ENCODE measurements at places on chromosomes 12 and 14.

DNA sequence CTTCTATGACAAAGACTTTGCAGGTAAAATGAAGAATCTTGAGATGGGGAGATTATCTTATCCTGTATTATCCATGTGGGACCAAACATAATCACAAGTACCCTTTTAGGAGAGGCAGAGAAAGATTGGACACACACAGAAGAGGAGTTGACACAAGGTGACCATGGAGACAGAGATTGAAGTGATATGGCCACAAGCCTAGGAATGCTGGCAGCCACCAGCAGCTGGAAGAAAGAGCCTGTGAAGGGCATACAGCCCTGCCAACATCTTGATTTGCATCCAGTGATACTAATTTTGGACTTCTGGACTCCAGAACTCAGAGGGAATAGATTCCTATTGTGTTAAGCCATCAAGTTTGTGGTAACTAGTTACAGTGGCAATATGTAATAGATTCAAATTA, 78.1 kb downstream of the RPS29 start:
- DNase-seq: no peak

DNA sequence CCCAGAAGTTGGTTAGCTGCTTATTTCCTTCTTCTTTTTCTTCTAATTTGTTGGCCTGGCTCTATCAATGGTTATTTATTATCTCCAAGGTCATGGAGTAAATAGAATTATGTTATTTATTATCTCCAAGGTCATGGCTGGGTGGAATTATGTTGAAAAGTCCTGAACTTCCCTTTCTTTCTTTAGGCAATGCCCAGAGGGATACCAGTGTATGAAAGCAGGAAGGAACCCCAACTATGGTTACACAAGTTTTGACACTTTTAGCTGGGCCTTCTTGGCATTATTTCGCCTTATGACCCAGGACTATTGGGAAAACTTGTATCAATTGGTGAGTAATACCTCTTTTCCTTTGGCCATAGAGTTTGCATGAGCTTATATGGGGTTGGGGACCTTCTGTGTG, 111.6 kb downstream of the SCN8A start:
- DNase-seq: no peak

DNA sequence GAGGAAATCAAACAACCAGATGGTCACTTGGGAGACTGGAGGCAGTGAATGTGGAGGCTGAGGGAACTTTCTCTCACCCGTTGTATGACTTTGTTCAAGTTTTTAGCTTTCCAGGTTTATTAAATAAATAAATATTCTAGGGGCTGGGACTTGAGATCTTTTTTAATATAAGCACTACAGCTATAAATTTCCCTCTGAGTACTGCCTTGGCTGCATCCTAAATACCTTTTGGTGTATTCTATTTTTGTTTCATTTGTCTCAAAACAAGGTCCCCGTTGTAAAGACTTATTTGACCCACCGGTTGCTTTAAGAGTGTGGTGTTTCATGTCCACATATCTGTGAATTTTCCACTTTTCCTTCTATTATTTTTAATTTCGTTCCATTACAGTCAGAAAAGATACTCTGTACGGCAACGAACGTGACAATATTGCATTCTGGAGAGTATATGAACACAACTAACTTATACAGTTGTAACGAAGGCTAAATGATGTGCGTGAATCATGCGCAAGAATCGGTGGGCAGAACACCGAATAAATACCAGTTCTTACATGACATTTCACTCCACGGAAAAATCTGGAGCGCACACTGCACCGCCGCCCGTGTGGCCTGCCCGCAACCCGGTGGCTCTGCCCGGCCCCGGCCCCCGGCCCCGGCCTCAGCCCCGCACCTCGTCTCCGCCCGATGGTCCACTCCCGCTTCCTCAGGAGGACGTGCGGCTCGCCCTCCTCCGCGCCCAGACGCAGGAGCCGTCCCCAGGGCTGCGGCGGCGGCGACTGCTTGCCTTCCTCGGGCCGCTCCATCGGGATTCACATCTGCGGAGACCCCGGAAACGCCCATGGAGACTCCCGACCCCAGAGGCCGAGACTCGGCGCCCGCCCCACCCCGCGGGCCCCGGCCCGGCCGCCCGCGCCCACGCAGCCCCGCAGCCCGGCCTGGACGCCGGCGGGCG, 602 bp downstream of the CHFR start:
- peak; percentile 44 for DNase-seq

DNA sequence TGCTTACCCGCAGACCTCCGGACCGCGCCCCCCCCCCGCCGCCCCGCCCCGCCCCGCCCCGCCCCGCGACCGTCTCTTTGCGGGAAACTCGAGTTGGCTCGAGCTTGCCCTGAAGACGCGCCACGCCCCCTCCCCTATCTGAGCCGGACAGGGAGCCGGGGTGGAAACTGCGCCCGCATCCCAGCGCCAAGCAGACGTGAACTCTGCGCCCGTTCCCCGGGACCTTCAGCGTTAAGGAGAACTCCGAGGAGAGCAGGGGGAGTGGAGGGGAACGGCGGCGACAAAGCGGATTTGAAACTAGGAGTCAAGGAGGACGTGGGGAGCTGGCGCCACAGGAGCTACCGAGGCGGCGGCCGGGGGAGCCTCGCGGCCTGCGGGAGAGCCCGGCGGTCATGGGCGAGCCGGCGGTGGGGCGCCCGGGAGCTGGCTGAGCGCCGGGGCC, at the start of gene KCNK13:
Gene KCNK13 (plus strand): TSS at position 310 of the 442 bp plus-strand sequence. CDS start 212 bp downstream, outside the sequence.
- DNase-seq: peak; percentile 21

DNA sequence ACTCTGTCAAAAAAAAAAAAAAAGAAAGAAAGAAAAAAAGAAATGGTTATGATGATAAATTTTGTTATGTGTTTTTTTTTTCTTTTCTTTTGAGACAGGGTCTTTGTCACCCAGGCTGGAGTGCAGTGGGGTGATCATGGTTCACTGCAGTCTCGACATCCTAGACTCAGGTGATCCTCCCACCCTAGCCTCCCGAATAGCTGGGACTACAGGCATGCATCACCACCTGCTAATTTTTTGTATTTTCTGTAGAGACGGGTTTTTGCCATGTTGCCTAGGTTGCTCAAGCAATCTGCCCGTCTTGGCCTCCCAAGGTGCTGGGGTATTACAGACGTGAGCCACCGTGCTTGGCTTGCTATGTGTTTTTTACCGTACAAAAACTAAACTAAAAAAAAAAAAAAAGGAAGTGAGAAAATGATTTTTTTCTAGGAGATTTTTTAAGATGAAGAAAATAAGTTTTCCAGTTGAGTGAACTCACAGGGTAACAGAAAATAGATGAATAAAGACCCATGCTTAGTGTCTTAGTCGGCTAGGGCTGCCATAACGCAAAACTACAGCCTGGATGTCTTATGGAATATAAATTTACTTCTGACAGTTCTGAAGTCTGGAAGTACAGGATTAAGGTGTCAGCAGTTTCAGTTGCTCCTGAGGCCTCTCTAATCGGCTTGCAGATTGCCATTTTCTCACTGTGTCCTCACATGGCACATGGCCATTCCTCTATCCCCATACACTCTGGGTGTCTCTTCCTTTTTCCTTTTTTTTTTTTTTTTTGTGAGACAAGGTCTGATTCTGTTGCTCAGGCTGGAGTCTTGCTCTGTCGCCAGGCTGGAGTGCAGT, 13.2 kb upstream of the APOF start:
- peak; percentile 67 for DNase-seq

DNA sequence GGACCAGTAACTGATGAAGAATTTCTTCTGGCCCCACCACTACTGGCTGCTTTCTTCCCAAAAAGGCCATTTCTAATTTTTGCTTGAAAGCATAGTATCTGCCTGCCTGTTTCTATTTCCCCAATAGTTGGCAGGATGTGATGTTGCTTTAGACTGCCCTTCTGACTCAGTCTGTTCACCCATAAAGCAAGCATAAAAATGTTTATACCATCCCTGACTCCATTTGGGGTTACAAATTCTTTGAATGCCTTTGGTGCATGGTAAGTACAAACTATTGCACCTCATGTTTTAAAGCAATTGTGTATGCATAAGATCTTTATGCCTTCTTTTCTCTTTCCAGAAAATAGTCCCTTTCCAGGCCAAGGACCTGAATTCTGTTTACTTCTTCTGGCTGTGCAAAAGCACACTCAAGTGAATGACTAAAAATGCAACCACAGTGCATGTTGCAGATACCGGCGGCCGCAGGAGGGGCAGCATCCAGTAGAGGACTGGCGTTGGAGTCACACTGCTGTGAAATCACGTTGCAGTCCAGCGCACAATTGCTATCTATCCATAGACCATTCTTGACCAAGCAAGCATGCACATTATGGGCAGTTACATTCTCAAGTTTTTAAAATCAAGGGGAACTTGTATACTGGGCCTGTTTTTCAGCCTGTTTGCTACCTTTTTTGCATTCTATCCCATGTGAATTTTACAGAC, 82.4 kb downstream of the SLC5A8 start:
- DNase-seq: no peak

DNA sequence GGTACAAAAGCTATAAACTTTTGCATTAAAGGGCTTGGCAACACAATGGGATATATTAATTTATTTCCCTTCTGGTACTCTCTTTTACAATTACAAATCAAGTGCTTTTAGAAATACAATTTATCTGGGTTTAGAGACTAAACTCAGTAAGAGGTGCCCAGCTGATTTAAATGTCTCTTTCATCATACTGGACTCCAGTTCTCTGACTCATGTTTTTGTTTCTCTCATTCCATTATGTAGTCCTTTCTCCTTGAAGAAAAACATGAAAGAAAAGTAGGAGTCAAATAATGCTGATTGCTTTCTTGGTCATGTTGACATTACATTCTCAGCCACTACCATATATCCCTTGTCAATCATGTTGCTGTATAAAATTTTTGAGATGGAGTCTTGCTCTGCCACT, 36.3 kb upstream of the CFL2 start:
- no peak for DNase-seq

DNA sequence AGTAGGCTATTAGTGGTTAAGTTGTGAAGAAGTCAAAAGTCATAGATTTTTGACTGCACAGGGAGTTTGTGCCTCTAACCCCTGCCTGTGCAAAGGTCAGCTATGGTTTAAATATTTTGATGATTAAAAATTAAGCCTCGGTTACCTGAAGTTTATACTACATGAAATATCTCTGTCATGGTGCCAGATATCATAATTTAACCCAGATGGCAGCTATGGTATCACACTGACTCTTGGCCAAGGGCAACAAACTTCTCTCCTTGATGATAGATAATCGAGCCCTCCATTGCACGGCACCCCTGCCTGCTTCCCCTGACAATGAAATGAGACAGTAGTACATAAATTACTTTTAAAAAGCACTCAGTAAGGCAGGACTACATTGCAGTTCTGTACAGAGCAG, 80.8 kb downstream of the SLC35F4 start:
- no peak for DNase-seq

- no peak for DNase-seq
Observed at GRCh38 chr12:69321351-69321750, 26.8 kb upstream of the LYZ start.

GRCh38 chr12:65800937-65801336, 23.3 kb upstream of the HMGA2 start:
- no peak for DNase-seq

DNA sequence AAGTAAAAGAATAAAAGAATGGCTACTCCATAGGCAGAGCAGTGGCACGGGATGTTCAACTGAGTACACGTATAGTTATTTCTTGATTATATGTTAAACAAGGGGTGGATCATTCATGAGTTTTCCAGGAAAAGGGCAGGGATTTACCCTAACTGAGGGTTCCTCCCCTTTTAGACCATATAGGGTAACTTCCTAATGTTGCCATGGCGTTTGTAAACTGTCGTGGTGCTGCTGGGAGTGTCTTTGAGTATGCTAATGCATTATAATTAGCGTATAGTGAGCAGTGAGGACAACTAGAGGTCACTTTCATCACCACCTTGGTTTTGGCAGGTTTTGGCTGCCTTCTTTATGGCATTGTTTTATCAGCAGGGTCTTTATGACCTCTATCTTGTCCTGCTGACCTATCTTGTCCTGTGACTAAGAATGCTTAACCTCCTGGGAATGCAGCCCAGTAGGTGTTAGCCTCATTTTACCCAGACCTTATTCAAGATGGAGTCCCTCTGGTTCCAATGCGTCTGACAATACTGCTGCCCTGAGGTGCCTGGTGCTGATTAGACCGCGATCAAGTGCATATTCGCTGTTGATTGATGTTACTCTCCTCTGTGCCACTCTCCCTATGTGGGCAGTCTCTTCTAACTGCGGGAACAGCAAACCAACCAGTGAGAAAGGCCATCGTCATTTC, 67.6 kb upstream of the AMN1 start:
- no peak for DNase-seq

DNA sequence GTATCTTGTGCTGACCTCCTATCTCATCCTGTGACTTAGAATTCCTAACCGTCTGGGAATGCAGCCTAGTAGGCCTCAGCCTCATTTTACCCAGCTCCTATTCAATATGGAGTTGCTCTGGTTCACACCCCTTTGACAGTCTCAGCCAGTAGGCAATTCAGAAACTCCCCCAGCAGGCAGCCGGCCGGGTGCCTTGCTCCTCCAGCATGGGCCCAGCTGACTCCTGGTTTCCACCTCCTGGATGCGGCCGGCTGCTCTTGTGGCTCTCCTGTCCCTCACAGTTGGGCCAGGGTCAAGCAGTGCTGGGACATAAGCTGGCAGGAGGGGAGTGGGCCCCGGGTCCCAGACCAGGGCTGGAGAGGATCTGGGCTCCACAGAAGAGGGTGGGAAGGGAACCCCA, 58.2 kb downstream of the LRRC74A start:
- no peak for DNase-seq

GRCh38 chr12:14086838-14087237, 105.4 kb upstream of the GRIN2B start:
- no peak for DNase-seq

- DNase-seq: no peak
Observed at GRCh38 chr12:103802586-103802886, 38.5 kb downstream of the NT5DC3 start.

DNA sequence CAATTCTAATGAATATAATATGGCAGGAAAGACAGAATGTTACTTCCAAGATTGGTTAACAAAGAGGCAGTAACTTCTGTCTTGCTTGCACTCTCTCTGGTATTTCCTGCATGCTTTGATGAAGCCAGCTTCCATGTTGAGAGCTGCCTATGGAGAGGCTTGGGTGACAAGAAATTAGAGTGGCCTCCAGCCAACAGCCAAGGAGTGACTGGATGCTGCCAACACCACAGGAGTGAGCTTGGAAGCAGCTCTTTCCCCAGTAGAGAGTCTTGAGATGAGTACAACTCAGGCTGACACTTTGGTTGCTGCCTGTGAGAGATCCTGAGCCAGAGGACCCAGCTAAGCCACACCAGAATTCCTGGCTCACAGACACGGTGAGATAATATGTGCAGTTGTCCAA, 183.1 kb downstream of the RMST start:
- DNase-seq: no peak

All from GM06990 (cell line).